Endothelial cell of umbilical vein (primary cell): ENCODE measurements at places on chromosomes 7 and 10. TPM values are rescaled to one million over a fixed set of nuclear protein-coding genes. Genes with fewer than 3 reads are reported as not detected.
A peak's percentile ranks its signal among the peaks of the same experiment; 100 is the strongest.

DNA sequence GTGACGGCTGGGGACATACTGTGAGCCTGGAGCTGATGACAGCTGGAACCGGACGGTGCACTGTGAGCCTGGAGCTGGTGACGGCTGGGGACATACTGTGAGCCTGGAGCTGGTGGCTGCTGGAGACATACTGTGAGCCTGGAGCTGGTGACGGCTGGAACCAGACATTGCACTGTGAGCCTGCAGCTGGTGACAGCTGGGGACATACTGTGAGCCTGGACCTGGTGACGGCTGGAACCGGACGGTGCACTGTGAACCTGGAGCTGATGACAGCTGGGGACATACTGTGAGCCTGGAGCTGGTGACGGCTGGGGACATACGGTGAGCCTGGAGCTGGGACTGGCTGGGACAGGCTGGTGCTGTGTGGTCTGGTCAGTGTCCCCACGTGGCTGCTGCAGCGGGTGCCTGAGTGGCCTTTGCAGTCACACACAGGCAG is 47.9 kb downstream of the PTPRN2 start:
- DNase-seq, result no peak

DNA sequence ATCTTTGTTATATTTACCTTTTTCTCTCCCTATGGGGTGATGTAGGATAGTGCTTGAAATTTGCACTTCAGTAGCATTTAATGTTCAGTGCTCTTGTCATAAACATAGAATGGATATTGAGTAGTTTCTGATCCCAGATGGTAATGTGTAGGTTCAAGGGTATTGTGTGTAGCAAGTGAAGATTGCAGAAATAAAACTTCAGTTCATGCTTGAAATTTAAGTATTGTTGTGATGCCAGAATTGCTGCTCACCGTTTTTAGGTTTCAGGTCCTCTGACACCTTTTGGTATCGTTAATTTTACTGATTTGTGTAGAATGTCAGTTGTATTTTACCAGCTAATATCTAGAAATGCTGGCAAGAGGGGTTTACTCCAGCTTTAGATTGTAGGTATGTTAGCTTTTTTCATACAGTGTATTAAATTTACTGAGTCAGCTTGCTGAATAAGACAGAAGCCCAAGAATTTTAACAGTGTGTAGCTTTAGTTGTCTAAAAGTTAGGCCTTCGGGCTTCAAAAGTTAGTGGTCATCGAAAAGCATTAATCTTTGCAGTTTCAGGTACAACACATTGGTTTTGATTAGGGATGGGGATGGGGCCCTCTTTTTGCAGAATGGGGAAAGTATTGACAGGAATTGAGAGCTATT is 1.9 kb downstream of the PTEN start:
- DNase-seq, result peak; percentile 51

GRCh38 chr7:47648275-47648925 is 66.5 kb upstream of the TNS3 start:
- no peak for DNase-seq

- DNase-seq, result no peak
Observed at GRCh38 chr10:80691441-80691840, 153.7 kb downstream of the SH2D4B start.

The STEAP1B gene
- 46.1 and 55.4 TPM in 2 replicates for total RNA-seq

DNA sequence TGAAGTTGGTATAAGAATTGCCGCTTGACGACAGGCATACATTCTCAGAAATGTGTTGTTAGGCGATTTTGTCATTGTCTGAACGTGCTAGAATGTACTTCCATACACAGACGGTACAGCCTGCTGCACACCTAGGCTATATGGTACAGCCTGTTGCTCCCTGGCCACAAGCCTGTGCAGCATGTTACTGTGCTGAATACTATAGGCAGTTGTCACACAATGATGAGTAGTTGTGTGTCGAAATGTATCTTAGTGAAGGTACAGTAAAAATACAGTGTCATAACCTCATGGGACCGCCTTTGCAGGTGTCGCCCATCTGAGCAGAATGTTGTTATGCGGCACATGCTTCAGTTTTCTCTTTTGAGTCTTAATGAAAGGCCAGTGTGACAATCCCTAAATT is 66.5 kb downstream of the SHH start:
- DNase-seq, result no peak

The NEUROG3 gene
- not detected in 2 replicates for total RNA-seq

DNA sequence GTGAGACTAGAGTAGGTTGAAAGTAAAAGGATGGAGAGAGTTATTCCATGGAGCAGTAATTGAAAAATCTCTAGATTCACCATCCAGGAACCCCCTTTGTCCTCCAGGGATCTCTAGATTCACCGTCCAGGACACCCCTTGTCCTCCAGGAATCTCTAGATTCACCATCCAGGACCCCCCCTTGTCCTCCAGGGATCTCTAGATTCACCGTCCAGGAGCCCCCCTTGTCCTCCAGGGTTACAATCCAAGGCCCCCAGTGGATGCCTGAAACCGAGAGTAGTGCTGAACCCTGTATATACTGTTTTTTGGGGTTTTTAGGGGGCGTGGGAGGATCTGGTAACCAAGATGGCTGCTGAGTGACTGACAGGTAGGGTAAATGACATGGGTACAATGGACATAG is 38.3 kb upstream of the PPP2R2D start:
- peak; percentile 22 for DNase-seq

GRCh38 chr7:23276947-23277346 is 22.2 kb upstream of the MALSU1 start:
- DNase-seq, result no peak

The SLC16A12 gene
- not detected in 2 replicates for total RNA-seq

DNA sequence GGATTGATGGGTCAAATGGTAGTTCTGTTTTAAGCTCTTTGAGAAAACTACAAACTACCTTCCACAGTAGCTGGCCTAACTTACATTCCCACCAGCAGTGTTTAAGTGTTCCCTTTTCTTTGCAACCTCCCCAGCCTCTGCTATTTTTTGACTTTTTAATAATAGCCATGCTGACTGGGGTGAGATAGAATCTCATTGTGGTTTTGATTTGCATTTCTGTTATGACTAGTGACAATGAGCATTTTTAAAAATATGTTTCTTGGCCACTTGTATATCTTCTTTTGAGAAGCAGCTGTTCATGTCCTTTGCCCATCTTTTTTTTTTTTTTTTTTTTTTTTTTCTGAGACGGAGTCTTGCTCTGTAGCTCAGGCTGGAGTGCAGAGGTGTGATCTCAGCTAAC is 155.2 kb upstream of the BMPER start:
- DNase-seq, result no peak

The GIMAP7 gene
- 42.4 and 51.1 TPM in 2 replicates for total RNA-seq

DNA sequence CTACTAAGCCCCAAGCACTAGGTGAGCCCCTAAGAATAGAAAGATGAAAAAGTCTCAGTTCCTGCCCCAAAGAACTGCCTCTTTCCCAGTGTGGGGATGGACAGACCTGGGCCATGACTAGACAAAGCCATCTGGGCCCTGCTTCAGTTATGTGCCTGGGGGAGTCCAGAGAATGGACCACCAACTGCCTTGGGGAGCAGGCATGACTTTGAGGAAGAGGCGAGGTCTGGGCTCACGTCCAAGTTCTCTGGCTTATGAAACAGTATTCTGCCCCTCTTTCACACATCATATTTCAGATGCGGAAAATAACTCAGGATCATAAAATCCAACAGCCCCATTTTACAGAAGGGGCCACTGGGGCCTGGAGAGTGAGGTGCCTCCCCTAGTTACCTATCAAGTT is 80.3 kb downstream of the PLXNA4 start:
- no peak for DNase-seq

DNA sequence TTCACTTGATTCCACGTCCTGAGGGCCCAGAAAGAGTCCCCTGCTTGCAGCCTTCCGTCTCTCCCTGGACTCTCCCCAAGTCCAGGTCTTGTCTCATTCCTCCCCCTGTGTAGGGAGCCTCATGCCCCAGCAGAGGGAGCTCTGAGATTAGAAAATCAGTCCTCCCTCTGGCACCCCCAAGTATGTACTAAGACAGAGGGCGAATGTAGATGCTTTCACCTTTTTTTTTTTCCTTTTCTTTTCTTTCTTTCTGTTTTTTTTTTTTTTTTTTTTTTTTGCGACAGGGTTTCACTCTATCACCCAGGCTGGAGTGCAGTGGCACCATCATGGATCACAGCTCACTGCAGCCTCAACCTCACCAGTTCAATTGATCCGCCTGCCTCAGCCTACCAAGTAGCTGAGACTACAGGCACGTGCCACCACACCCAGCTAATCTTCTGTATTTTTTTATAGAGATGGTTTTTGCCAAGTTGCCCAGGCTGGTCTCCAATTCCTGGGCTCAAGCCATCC is 10.3 kb downstream of the SFXN3 start:
- peak; percentile 83 for DNase-seq

DNA sequence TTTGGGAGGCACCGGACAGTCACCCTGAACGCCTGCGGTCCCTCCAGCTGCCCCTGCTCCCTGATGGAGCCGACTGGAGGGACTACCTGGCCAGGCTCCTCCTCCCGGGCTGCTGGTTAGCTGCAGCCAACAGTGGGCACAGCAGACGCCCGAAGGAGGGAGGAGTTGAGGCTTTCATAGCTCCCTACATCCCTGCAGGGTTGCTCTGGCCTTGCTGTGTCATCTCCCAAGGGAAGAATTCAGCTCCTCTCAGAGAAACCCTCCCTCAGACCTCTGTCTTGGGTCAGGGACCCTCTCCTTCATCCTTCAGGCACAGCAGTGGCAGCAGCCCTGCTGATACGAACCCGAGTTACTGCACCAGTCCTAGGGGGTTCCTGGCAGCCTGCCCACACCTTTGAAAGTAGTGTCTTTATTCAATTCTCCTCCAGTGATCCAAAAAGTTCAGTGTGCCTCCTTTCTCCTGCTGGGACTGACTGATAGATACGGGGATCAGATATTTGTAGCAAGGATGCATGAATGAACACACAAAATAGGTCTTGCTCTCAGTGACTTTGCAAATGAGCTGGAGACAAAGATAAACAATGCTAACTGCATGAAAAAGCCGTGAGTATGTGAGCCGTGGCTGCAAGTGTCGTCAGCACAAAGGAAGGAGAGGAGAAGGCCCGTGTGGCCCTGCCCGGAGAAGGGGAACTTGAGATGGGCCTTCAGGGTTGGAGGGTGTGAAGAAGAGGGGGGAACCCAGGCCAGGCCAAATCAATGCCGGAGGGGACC is 136.6 kb downstream of the PRKAG2 start:
- no peak for DNase-seq

The PRSS37 gene
- total RNA-seq, result not detected in 2 replicates

DNA sequence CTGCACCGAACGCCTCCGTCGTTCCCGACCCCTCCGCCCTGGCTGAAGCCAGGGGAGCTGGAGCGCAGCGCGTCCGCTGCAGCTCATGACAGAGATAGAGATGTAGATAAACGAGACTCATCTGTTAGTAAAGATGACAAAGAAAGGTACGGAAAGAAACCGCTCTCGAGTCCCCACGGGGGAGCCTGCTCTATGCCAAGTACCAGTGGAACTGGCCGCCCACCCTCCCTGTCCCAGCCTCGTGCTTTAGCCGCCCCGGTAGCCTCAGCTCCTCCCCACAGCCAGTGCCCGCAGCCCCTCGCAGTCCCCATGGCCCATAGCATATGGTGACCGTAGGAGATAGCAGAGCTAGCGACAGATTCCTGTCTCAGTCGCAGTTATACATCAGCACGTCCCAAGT is 344.7 kb upstream of the GALNT17 start:
- DNase-seq, result no peak

DNA sequence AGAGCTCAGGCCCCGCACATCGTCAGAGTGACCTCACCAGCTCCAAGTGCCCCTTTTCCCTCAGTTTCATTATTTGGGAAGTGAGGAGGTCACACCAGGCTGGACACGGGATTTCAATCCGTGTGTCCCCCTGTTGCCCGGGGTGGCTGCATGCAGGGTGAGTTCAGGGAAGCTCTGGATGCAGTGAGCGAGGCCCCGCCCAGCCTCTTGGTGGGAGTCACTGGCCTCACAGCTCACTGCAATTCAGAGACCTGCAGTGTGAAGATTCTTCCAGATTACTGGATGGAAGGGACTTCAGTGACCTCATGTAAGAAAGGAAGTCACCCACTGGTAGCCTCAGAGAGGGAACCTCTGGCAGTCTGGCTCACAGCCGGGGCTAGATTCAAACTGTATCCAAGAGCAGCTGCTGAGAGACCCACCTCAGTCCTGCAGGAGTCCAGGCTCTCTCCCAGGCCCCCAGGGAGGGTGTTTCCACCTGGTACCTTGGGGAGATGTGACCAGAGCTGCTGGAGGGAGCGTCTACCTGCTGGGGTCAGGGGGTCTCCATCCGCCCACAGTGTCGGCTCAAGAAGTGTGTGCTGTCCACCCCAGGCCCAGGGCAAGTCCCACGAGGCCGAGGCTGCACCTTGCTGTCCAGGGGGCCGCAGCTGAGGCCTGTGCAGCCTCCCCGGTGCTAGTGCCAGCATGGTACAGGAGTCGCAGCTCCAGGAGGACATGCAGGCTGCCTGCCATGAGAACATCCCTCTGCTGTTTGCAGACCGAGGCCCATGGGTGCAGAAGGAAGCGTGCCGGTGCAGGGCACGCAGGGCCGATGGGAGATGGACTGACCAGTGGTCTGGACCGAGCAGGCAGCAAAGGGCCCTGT is 54.4 kb downstream of the MGMT start:
- DNase-seq, result no peak

DNA sequence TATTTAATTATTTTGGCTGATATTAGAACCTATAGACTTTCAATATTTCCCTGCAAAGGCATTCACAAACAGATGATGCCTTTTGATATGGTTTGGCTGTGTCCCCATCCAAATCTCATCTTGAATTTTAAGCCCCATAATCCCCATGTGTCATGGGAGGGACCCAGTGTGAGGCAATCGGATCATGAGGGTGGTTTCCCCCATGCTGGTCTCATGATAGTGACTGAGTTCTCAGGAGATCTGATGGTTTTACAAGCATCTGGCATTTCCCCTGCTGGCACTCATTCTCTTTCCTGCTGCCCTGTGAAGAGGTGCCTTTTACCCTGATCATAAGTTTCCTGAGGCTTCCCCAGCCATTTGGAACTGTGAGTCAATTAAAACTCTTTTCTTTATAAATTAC is 9.3 kb upstream of the PNLIPRP3 start:
- no peak for DNase-seq

GRCh38 chr7:73312831-73313520 is 4.3 kb upstream of the NSUN5 start:
- DNase-seq, result no peak

DNA sequence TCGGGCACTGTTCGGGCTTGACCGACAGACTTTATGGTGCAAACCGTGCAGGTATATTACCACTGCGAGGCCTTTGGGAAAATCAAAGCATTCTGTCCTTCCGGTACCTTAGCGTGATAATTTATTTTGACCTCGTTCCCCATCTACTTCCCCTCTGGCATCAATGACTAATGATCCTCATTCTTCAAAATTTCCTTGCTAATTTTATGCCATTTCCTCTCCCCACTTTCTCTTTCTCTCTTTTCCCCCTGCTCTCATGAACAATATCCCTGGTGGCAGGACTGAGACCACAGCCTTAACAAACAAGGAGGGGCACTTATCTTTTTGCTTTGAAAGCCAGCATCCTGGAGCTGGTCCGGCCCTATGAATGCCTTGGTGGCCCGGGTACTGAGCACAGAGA is 210.6 kb downstream of the TCF7L2 start:
- no peak for DNase-seq

The LRRD1 gene
- total RNA-seq, result 0.46 TPM in 1 of 2 replicates, not detected in the other

GRCh38 chr10:113362645-113363091 is 190.2 kb upstream of the HABP2 start:
- DNase-seq, result no peak

- no peak for DNase-seq
Observed at GRCh38 chr7:80781146-80781545, 137.7 kb downstream of the SEMA3C start.

- DNase-seq, result no peak
Observed at GRCh38 chr7:102258749-102259107, 27.9 kb upstream of the SH2B2 start.

The RPEL1 gene
- total RNA-seq, result not detected in 2 replicates

The NKX1-2 gene
- not detected in 2 replicates for total RNA-seq
